ENCODE measurements at places on chromosomes 12 and 14. TPM values are rescaled to one million over a fixed set of nuclear protein-coding genes. Genes with fewer than 3 reads are reported as not detected.

The HSPB8 gene
- total RNA-seq, result 469 TPM

The SYNDIG1L gene
- 0.22 TPM for total RNA-seq

The AKAP3 gene
- total RNA-seq, result 7.1 TPM

The RTN1 gene
- 1.3 TPM for total RNA-seq

The MDM2 gene
- total RNA-seq, result 36.6 TPM

The GPR65 gene
- total RNA-seq, result 1.3 TPM

The KRT77 gene
- total RNA-seq, result not detected

The BICDL1 gene
- total RNA-seq, result 9.8 TPM

The TMEM229B gene
- total RNA-seq, result 1.3 TPM

The MTA1 gene
- total RNA-seq, result 61.7 TPM

The SERPINA1 gene
- total RNA-seq, result 8.8 TPM

The TMEM19 gene
- total RNA-seq, result 19.5 TPM

The SIX4 gene
- total RNA-seq, result 3.3 TPM

The KCNK13 gene
- 0.93 TPM for total RNA-seq

The FLRT2 gene
- total RNA-seq, result 11.9 TPM

The PRKAB1 gene
- 9.3 TPM for total RNA-seq

The TSHR gene
- total RNA-seq, result not detected

The SMCO2 gene
- not detected for total RNA-seq

The PTHLH gene
- total RNA-seq, result 0.63 TPM

All from right atrium auricular region (tissue), 2 donors.